ENCODE measurements at places on chromosomes 4 and X.

- no peak for DNase-seq
Measured at GRCh38 chr4:138633580-138633904, 382.0 kb upstream of the NOCT start.

- DNase-seq: no peak
Measured at GRCh38 chr4:37588150-37588549, 98.0 kb downstream of the RELL1 start.

GRCh38 chrX:108610141-108610540 is 126.2 kb downstream of the IRS4 start:
- no peak for DNase-seq

GRCh38 chr4:58871509-58871908 is 1761.3 kb upstream of the IGFBP7 start:
- DNase-seq: no peak

DNA sequence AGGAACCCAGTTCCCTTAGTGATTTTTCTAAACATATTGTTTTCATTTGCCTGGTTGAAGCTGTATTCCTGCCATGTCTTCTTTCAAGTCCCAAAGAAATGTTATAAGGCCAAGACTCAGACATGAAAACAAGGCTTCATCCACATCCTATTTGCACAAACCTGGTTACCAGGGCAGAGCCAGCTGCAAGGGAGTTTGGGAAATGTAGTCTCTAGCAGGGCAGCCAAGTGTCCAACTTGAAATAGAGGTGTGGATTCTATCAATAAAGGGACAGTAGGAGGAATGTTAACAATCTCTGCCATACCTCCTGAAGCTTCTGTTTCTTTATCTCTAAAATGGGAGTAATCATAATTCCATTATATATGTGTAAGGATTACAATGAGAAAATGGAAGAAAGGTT is 56.6 kb downstream of the INTS12 start:
- no peak for DNase-seq

DNA sequence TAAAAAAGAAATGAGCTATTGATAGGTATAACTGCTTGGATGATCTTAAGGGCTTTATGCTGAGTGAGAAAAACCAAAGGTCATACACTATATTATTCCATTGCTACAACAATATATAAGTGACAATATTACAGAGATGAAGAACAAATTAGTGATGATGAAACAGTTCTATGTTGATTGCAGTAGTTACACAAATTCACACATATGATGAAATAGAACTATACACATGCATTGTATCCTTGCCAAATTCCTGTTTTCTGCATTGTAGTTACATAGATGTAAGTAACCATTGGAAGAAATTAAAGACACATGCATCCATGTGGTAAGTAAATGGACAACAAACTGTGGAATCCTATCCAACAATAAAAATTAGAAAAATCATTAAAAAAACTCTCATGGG is 76.5 kb downstream of the CENPC start:
- DNase-seq: no peak

GRCh38 chr4:150579551-150580234 is 2.3 kb upstream of the MAB21L2 start:
- no peak for DNase-seq

GRCh38 chrX:102652031-102652688 is 877 bp downstream of the GPRASP1 start:
- DNase-seq: no peak

DNA sequence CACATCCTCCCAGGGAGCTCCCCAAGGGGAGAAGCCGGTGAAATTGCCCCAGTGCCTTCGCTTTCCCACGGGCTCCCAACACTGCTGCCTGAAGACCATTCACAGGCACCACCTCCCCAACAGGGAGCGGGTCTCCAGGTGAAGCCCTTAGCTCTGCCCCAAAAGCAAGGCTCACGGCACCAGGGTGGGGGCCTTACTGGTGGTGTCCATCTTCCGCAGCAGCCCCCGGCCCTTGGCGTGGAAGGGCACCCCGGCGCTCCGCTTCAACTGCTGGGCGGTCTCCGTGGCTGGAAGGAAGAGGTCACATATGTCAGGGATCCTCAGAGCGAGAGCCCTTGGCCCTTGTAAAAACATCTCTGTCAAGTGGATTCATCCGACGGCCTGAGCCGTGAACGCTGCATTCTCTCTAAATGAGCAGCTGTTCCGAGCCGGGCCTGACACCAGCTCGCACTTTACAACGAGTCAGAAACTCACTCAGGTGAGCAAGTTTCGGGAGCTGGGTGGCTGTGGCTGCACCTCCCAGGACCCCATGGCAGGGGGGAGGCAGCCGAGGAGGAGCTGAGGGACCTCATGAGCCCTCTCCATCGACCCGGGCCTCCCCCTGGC is 20.9 kb downstream of the NELFA start:
- DNase-seq: no peak

- no peak for DNase-seq
Measured at GRCh38 chrX:111470681-111471403, 40.6 kb upstream of the SERTM2 start.

DNA sequence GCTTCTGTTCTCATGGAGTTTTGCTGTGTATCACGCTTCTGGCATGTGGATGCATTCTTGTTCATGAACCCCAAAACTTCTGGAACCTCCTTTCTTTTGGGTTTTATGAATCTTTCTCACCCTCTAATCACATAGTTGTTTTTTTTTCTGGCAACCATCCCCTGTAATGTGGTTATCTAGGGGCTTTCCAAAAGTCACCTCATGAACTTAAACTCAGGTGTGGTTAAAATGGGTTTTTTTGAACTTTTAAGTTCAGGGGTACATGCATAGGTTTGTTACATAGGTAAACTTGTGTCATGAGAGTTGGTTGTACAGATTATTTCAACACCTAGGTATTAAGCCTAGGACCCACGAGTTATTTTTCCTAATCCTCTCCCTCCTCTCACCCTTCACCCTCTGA is 1099.4 kb upstream of the SLIT2 start:
- no peak for DNase-seq

DNA sequence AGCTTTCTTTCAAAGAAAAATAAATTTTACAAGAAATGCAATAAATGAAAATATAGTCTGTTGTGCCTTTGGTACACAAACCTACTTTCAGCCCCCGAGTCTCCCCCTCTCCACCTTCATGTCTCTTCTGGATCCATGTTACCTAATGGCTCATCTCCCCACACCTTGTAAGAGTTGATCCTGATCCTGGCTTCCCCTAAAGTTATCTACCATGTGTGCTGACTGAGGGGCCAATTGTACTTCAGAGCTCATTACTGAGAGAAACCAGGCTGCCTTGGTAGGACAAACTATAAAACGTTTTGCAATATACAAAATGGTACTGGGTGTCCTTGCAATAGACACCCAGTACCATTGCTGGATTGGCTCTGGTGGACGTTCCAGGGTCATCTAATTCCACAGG is 11.8 kb downstream of the PALLD start:
- DNase-seq: no peak

GRCh38 chrX:154819771-154820341 is 14.6 kb upstream of the MPP1 start:
- no peak for DNase-seq

All from C1 segment of cervical spinal cord (tissue), 14 donors.